ENCODE measurements at places on chromosomes 7 and 10. TPM values are rescaled to one million over a fixed set of nuclear protein-coding genes. Genes with fewer than 3 reads are reported as not detected.

Gene NEURL1
- 0.28 TPM for total RNA-seq

Gene SP8
- not detected for total RNA-seq

Gene RASA4B
- 1.8 TPM for total RNA-seq

Gene TMEM139
- not detected for total RNA-seq

Gene CXCL12
- total RNA-seq = 15.8 TPM

Gene SPAG6
- not detected for total RNA-seq

Gene IL2RA
- total RNA-seq = not detected

Gene CYP2C19
- total RNA-seq = not detected

Gene CALCR
- not detected for total RNA-seq

DNA sequence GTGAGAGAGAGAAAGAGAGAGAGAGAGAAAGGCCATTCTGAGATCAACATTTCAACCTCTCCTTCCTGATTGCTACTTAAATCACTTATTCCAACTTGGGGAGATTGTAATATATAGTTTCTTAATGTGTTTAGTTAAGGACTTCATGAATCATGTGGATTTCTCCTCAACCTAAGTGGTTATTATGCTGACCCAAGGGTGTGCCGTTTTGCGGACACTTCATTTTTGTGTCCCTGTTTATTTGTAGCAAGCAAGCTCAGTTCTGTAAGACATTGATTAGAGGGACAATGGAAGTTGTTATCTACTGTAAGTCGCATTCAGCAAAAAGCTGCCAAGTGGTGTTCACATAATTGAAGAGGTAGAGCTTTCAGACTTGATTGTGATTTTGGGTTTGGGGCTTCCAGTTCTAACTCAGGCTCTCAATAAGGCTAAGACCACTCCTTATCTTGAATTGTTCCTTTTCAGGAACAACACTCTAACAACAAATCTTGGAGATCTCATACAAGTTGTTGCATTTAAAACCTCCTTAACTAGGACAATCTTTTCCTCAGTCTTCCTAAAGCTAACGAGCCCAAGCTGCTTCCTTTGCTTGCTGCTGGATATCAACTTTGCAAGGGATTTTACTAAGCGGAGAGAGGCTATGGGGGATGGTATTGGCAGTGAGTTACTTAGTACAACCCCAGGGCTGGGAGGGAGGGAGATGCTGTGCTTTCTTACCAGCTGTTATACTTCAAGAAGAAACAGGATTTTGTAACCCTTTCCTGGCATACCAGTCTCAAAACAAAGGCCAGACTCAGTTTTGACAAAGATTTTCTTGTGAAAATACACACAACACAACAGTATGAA is 19.8 kb upstream of the COL1A2 start:
- peak overlapping the region; percentile 100 for H3K27ac ChIP-seq
- peak; percentile 97 for DNase-seq
- H3K4me3 ChIP-seq = peak overlapping the region; percentile 41

- DNase-seq = no peak
- peaks cover 19% of the 10 kb centered on the region for H3K27me3 ChIP-seq
- H3K4me3 ChIP-seq = no peak overlapping the region
- H3K4me1 ChIP-seq = peaks cover 3% of the 10 kb centered on the region
- H3K27ac ChIP-seq = no peak overlapping the region
These were observed 10.9 kb upstream of the FIS1 start for GRCh38 chr7:101255796-101256195.

DNA sequence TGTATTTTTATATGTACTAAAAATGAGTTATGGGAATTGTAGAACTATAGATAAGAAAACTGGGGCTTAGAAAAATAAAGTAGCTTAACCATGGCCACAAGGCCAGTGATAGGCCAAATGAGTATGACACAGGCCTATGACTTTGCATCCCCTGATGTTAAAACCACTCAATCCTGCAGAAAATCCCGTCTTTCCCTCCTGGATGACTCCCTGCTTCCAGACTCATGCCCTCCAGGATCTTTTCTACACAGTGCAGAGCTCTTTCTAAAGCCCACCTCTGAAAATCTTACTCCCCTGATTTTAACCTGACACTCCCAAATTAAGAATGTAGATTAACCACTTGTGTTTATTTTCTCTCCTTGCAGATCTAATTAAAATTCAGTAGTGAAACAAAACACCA is 489.2 kb upstream of the LRRN3 start:
- H3K27ac ChIP-seq = no peak overlapping the region
- H3K4me1 ChIP-seq = no peaks in the 10 kb centered on the region
- DNase-seq = no peak

DNA sequence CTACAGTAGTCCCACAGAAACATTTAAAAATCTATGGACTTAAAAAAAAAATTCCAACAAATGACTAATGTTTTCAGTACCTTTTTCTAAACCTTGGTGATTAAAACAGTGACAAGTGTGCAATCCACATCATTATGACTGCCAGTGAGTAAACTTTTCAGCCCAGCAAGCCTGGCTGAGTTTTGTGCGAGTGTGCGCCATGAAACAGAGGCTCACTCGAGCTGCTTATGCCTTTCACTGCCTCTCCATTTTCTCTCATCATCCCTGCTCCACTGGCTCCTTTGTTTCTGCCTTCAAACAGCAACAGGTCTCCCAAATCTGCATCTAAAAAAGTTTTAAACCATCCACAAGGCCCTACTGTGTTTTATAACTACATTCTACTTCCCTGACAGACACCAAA is 105.8 kb downstream of the USP6NL start:
- H3K4me1 ChIP-seq = no peaks in the 10 kb centered on the region
- H3K27ac ChIP-seq = no peak overlapping the region
- H3K4me3 ChIP-seq = no peak overlapping the region

- H3K4me1 ChIP-seq = no peaks in the 10 kb centered on the region
- H3K4me3 ChIP-seq = no peak overlapping the region
- no peak overlapping the region for H3K27ac ChIP-seq
- no peaks in the 10 kb centered on the region for H3K36me3 ChIP-seq
These were observed 367.5 kb downstream of the CCSER2 start for GRCh38 chr10:84695902-84696301.

GRCh38 chr10:80292607-80293239 is 3.3 kb upstream of the MAT1A start:
- H3K36me3 ChIP-seq = no peaks in the 10 kb centered on the region
- H3K4me3 ChIP-seq = no peak overlapping the region
- H3K4me1 ChIP-seq = no peaks in the 10 kb centered on the region
- no peak for DNase-seq
- H3K27ac ChIP-seq = no peak overlapping the region

GRCh38 chr7:47796347-47796746 is 151.9 kb downstream of the PKD1L1 start:
- peaks cover 13% of the 10 kb centered on the region for H3K4me1 ChIP-seq
- peak; percentile 59 for DNase-seq
- H3K4me3 ChIP-seq = no peak overlapping the region
- no peaks in the 10 kb centered on the region for H3K27me3 ChIP-seq
- H3K36me3 ChIP-seq = no peaks in the 10 kb centered on the region

DNA sequence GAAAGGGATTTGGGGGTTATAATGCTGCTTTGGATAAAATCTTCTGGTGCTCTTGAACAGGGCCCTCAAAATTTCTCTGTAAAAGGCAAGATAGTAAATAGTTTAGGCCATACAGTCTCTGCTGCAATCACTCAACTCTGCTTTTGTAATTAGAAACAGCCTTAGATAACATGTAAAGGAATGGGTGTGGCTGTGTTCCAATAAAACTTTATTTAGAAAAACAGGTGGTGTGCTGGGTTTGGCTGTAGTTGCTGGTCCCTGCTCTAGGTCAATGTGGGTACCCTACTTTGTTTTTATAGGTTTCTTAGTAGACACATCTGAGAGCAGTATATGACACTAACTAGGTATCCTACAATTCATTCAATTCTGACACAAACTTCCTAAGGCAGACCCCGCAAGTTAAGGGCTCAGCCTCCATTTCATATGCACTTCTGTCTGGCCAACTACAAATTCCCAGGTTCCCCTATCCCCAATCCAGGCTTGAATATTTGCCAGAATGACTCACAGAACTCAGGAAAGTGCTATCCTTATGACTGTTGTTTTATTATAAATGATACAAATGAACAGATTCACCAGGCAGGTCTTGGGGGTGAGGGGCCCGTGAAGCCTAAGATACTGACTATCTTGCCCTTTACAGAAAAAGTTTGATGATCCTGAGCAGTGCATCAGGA is 349.9 kb downstream of the RPS24 start:
- no peak overlapping the region for H3K4me3 ChIP-seq
- peaks cover 4% of the 10 kb centered on the region for H3K4me1 ChIP-seq
- DNase-seq = peak; percentile 36

DNA sequence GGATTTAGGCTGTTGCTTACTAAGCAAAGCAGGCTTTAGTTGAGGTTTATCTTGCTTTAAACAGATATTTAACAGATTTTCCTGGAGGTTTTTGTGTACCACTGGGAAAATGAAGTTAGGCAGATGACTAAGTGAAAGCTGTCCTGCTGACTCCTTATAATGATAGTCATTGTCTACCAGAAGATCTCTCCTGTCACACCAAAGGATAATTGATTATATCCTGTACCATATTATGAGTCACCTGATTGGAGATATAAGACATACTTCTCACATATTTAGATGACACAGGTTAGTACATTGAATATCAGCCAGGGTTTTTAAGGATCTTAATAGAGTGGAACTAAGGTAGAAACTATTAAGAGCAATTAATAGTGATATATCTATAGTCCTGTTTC is 68.4 kb downstream of the PTEN start:
- H3K4me3 ChIP-seq = no peak overlapping the region
- peaks cover 1% of the 10 kb centered on the region for H3K36me3 ChIP-seq
- peak; percentile 60 for DNase-seq
- no peak overlapping the region for H3K27ac ChIP-seq

GRCh38 chr10:98649170-98649569 is 202.4 kb upstream of the HPS1 start:
- H3K36me3 ChIP-seq = no peaks in the 10 kb centered on the region
- DNase-seq = no peak
- H3K4me1 ChIP-seq = no peaks in the 10 kb centered on the region
- H3K27ac ChIP-seq = no peak overlapping the region
- no peaks in the 10 kb centered on the region for H3K27me3 ChIP-seq

DNA sequence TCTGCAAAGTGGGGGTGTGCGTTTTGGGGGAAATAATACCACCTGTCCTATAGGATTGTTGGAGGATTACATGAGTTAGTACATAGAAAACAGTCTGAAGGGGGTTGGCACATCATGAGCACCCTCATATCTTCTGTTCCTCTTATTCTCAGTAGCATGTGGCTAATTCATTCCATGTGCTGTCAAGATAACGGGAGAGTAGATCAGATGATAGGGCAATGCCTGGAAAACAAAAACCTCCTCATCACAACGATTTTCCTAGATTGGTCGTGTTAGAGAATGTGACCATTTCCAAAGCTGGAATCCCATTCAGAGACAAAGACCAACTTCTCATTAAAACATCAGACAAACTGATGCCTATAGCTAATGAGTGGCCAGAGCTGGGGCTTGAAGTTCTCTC is 50.6 kb downstream of the FAM241B start:
- H3K4me3 ChIP-seq = no peak overlapping the region
- peaks cover 78% of the 10 kb centered on the region for H3K27me3 ChIP-seq
- H3K27ac ChIP-seq = no peak overlapping the region
- peaks cover 4% of the 10 kb centered on the region for H3K4me1 ChIP-seq
- H3K36me3 ChIP-seq = no peaks in the 10 kb centered on the region

GRCh38 chr10:44858988-44859387 is 52.1 kb upstream of the TMEM72 start:
- no peaks in the 10 kb centered on the region for H3K36me3 ChIP-seq
- no peak overlapping the region for H3K4me3 ChIP-seq
- peaks cover 4% of the 10 kb centered on the region for H3K4me1 ChIP-seq
- peak; percentile 8 for DNase-seq
- H3K27me3 ChIP-seq = no peaks in the 10 kb centered on the region

DNA sequence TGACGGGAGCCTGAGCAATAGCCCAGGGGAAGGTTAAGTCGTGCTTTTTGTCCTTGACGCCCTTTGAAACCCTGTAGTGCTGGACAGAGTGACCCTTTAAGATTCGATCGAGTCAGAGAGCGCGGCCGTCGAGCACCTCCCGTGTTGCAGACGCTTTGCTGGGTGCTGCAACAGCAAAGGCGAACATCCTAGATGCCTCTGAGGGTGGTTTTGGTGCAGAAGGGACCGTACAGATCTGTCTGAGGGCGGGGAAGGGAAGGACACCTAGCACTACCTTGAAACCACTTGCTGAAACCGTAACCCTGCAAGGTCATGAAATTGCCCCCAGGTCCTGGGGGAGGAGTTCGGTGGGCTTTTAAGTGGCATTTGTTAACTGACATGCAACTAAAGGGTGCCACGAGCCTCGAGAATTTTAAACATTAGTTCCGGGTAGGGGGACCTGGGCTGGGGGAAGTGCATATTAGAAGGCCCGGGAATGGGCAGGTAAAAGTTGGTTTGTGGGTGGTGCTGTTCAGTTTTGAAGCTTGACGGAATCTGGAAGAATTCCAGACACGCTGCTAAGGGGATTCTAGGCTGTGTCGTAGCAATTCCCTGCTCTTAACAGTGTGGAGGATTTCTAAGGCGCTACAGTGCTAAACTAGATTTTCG is 786 bp downstream of the ATP5F1C start:
- no peaks in the 10 kb centered on the region for H3K36me3 ChIP-seq
- DNase-seq = peak; percentile 26
- H3K27me3 ChIP-seq = no peaks in the 10 kb centered on the region
- H3K4me3 ChIP-seq = peak overlapping the region; percentile 84

GRCh38 chr10:79320316-79320715 is 27.0 kb upstream of the PPIF start:
- H3K27ac ChIP-seq = no peak overlapping the region
- no peaks in the 10 kb centered on the region for H3K27me3 ChIP-seq
- no peak for DNase-seq
- peaks cover 2% of the 10 kb centered on the region for H3K36me3 ChIP-seq
- no peak overlapping the region for H3K4me3 ChIP-seq
- H3K4me1 ChIP-seq = peaks cover 37% of the 10 kb centered on the region

GRCh38 chr10:13830385-13830784 is 243.6 kb downstream of the PRPF18 start:
- no peak overlapping the region for H3K4me3 ChIP-seq
- H3K27me3 ChIP-seq = no peaks in the 10 kb centered on the region
- peaks cover 10% of the 10 kb centered on the region for H3K4me1 ChIP-seq
- no peak overlapping the region for H3K27ac ChIP-seq
- no peak for DNase-seq

GRCh38 chr7:25789701-25790640 is 362.0 kb upstream of the NFE2L3 start:
- H3K27ac ChIP-seq = no peak overlapping the region
- peaks cover 8% of the 10 kb centered on the region for H3K4me1 ChIP-seq
- DNase-seq = no peak
- H3K27me3 ChIP-seq = no peaks in the 10 kb centered on the region
- no peak overlapping the region for H3K4me3 ChIP-seq
- H3K36me3 ChIP-seq = no peaks in the 10 kb centered on the region

DNA sequence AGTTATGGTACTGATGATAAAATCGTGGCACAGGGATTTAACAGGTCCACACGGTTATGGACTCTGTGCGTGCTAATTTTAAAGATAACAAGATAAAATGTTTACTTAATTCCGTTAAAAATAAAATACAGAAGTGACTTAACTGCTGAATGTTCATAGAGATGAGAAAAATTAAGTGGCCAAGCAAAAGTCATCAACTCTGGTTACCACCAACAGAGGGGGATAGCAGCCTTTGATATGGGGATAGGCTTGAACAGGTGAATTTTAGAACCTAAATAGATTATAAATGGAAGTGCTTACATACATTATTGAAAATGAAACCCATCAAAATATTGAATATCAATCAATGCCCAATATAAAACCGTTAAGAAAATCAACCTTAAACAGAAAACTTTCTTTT is 245.0 kb downstream of the WDR37 start:
- H3K4me3 ChIP-seq = no peak overlapping the region
- no peaks in the 10 kb centered on the region for H3K36me3 ChIP-seq
- DNase-seq = no peak
- no peak overlapping the region for H3K27ac ChIP-seq
- no peaks in the 10 kb centered on the region for H3K27me3 ChIP-seq
